ENCODE measurements at places on chromosomes 1 and 21.

- DNase-seq = no peak
Measured at GRCh38 chr1:204751883-204752687, 66.5 kb upstream of the LRRN2 start.

- no peak for DNase-seq
Measured at GRCh38 chr1:228073061-228073856, 9.2 kb upstream of the ARF1 start.

DNA sequence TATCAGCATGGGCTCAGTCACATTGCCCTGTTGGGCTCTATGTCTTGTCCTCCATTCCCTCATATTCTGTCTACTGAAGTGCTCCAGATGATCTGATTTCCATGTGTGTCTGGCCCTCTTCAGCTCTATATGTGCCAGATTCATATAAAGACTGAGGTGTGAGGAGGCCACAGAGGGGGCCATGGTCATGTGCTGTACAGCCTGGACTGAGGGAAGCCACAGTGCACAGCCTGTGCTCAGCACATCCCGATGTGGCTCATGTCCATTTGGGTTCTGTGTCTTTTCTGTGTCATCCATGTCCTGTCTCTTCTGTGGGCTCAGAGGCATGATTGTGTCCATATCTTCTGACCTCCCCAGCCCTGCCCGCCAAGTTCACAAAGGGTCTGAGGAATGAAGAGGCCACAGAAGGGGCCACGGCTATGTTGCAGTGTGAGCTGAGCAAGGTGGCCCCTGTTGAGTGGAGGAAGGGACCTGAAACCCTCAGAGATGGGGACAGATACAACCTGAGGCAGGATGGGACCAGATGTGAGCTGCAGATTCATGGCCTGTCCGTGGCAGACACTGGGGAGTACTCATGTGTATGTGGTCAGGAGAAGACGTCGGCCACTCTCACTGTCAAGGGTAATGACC lies 97.0 kb downstream of the OBSCN start:
- no peak for DNase-seq

DNA sequence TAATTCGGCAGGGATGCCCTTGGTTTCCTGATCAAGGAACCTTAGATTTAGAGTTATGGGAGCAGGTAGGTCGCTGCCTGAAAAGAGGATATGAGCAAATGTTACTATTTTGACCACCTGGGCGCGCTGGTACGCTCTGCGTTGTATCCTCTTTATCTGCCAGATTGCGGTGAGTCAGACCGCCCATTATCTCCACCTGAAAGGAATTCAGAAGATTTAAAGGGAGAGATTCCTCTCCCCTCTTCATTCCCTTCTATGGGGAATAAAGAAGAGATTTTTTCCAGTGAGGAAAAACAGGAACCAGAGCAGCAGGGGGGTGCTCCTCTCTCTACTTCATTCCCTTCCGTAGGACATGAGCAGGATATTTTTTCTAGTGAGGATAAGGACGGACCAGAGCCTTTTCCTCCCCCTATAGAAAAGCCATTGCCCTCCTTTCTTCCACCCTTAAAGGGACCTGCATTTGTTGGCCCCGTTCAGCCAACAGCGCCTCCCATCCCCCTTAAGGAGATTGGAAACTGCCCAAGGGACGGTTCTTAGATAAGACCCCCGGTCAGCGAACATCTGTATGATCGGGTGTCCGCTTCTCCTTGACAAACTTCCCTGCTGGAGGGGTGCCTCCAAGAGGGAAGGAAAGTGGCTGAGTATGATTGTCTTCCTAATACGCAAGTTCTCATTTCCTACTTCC lies 34.1 kb downstream of the CLCA1 start:
- DNase-seq = no peak

DNA sequence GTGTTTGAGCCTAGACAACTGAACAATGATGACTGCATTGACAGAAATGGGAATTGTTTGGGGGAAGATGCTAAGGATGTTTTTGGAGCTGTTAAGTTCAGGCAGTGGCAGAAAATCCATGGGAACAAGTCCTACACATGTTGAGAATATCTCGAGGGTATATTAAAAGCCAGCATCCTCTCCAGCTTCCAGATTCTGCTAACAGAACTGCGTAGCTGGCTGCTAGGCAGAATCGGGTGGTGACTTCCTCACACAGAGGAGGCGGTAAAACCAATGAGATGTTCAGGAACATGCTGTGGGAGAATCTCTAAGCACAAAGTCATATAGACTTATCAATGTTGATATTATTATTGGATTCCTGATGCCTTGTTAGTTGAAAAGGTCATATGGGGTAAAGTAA lies 14.8 kb downstream of the FAM163A start:
- no peak for DNase-seq

DNA sequence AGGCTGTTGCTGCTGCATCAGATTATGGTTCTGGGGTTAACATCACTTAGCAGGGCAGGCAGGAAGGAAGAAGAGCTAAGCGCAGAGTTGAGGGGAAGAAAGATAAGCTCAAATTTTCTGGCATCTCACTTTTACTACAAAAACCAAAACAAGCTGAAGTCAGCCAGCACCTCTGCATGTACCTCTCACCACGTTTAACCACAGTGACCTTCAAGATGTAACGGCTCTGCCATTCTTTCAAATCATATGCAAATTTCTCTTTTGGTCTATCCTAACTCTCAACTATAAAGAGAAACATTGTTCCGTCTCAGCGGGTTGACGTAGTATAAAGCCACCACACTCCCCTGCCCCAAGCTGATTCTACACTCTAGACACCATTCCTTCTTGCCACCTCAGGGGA lies 154.4 kb downstream of the OMA1 start:
- no peak for DNase-seq

DNA sequence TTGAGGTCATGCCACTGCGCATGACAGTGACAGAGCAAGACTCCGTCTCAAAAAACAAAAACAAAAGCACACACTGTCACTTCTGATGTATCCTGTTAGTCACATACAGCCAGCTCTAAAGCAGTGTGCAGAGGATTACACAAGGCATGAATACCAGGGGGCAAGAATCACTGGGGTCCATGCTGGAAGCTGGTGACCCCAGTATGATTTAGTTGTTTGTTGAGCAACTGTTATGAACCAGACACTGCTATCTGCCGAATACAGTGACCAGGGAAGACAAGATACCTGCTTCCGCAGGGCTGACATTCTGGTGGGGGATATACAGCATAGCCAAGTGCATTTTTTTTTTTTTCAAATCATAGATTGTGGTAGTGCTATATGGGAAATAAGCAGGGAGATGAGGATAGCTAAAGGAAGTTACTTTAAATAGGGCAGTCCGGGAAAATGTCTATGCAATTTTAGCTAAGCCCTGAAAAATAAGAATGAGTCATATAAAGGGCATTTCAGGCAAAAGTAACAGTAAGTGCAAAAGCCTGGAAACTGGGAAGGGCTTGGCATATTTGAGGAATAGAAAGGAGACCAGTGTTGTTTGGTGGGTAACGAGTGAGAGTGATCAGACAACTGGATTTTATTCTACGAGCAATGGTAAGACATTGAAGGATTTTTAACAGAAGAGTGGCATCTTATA lies 69.7 kb downstream of the ADSS2 start:
- DNase-seq = no peak

- no peak for DNase-seq
Measured at GRCh38 chr1:167345386-167345733, 124.7 kb downstream of the POU2F1 start.

- DNase-seq = no peak
Measured at GRCh38 chr1:46749404-46749803, 30.5 kb upstream of the EFCAB14 start.

DNA sequence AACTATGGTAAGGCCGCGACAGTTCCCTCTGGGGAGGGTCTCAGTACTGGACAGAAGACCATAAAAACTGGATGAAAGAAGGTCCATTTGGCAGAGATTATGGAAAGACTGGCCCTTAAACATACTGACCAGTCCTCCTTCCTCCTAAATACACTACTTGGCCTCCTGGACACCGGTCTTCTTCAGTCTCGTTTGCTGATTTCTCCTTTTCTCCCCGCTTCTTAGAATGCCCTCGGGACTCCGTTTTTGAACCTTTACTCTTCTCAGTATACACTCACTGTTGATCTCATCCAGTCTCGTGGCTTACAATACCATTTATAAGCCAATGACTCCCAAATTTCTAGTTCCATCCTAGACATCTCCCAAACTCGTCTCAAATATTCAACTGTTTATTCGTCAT lies 694 bp upstream of the MRPL9 start:
- DNase-seq = no peak

DNA sequence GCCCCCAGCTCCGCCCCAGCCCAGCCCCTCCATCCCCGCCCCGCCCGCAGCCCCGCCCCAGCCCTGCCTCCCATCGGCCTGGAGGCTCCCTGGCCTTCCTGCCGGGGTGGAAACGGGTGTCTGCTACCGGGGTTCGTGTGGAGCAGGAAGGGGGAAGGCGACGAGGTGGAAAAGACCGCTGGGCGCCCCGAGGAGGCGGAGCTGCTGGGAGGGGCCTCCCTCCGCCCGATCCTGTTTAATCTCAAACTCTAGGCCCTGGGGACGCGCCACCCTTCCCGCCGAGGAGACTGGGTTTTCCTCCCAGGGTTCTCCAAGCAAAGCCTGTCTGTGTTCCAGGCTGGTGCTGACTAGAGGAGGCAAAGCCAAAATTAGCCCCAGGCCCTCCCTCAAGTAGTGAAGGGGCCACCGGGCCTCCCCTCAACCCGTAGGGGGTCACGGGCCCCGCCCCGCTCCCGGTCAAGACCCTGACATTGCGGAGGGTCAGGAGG lies 16.2 kb upstream of the TTLL10 start:
- DNase-seq = peak; percentile 34

DNA sequence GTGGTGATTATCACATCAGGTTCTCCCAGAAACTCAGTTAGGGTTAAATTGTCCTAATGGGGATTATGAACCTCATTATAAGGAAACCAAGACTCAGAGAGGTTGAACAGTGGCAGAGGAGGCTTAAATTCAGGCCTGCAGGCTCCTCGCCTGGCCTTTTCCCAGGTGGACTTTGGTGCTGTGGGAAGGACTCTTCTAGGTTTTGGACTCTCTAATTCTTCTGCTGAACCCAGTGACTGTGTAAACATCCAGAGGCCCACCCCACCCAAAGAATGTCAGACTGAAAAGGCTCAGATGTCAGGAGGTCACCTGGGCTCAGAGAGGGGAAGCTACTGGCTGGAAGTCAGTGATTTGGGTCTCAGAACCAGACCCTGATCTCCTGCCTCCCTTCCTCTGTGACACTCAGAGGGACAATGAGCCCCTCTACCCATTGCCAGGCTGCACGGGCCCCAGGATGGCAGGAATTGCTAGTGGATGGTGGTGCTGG lies 2.5 kb downstream of the ZNF362 start:
- DNase-seq = no peak

DNA sequence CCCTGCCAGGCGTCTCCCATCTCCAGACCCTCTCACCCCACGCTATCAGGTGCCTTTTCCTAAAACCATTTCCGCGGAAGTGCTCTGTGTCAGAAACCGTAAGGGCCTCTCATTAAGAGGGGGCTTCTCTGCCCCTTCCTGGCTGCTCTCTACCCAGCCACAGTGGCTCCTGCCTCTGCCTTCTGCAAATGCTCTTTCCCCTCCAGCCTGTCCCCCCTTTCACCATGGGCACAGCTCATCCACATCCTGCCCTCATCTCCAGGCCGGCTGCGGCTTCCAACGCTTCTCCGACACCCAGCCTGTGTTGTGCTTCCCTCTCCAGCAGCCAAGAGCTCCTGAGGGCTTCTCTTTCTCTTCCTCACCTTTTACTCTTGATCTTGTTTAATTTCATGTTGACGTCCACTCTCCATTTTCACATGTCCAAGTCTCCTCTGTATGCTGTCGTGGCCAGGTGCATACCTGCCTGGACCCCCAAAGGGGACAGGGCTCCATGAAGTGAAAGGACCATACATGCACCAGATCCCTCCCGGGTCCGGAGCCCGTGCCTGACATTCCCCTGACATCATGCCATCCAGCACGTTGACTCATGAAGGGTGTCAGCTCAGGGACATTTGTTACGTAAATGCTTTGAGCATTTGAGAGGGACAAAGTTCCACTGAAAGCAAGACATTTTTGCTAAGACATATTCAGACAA lies 306.5 kb downstream of the AJAP1 start:
- no peak for DNase-seq

GRCh38 chr1:233904633-233905415 lies at the start of gene SLC35F3:
SLC35F3 (plus strand) TSS chr1:233904676.
- peak; percentile 43 for DNase-seq

GRCh38 chr1:221800831-221801230 lies 58.9 kb upstream of the DUSP10 start:
- DNase-seq = no peak

DNA sequence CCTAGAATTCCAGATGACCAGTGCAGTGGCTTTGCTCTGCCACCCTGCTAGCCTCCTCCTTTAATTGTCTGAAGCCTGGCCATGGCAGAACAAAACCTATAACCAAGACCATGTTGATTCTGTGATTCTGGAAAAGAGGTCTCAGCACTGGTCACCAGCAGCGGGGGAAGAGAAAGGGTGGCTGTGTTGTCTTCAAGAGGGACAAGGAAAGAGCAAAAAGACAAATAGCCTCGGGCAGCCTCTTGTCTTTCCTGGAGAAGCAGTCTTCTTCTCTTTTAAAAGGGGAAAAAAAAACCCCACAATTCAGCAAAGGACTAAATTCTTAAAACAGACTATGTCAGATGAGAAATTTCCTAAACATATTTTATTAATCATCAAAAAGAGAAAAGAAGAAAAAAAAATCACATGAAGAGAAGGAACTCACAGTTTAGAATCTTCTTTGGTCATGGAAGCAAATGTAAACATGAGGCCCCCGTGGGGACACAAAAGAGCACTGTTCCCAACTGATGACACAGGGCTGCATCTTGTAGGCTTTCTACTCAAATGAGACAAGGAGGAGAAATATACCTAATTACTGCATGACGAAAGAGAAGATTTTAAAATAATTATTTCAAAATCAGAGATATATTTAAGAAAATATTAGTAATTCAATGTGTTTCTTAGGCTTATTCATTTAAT lies 36.3 kb upstream of the RAP1GAP start:
- no peak for DNase-seq

- DNase-seq = no peak
Measured at GRCh38 chr1:14320518-14320917, 278.0 kb upstream of the KAZN start.

- no peak for DNase-seq
Measured at GRCh38 chr1:89957107-89957506, 37.8 kb upstream of the ZNF326 start.

GRCh38 chr1:164578479-164579200 lies 19.7 kb downstream of the PBX1 start:
- no peak for DNase-seq

DNA sequence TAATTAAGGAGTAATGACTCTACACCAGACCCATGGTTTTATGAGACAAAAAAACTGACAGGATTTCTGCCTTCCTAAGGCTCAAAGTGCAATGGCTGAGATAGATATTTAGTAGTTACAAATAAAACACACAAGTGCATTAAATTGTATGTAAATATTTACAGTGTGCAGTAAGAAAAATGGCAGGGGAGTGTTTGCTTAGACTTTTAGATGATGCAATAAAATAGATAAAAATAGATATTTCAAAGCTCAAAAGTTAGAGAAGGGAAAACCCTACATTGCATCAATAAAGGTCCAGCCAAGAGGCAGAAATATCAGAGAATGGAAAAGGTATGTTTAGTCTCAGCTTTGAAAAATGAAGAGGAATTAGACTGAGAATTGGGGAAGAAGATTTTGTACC lies 226.3 kb upstream of the FGGY start:
- peak; percentile 21 for DNase-seq

GRCh38 chr21:31358158-31358557 lies 14.1 kb upstream of the TIAM1 start:
- DNase-seq = no peak

GRCh38 chr1:160024195-160024905 lies 7.4 kb downstream of the PIGM start:
- DNase-seq = peak; percentile 16
